ENCODE measurements at places on chromosomes 12 and 14.

DNA sequence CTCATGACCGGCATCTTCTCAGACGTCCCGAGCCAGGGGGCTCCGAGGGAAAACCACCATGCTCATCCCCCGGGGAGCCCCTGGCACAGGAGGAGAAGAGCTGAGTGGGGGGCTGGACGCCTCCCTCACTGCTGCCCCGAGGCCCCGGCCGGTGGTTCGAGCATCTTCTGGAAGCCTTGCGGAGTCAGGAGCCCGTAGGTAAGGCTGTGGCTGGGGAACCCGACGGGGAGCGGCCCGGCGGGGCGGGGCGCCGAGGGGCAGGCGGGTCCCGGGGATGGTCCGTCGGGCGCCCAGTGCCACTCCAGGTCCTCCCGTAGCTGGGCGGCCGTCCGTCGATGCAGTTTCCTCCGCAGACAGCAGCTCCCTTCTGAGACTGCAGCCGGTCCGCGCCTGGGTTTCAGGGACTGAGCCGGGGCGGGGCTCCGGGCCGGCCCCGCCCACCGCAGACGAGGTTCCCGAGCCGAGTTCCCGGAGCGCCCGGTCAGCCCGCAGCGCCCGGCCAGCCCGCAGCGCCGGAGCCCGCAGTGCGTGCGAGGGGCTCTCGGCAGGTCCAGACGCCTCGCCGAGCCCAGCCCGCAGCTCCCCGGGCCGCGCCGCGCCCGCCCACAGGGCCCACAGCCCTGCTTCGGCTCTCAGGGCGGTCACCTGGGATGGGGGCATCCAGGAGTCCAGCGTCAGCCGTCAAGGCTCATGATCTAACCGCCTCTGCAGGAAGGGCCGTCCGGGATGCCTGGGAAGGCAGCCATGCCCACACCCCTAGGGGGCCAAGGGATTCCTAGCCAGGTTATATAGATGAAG lies at the start of gene PGF:
TSS of gene PGF (minus strand) at position 369 of the 798 bp plus-strand sequence. CDS start at position 14, 355 bp downstream.
- peak; percentile 33 for DNase-seq

DNA sequence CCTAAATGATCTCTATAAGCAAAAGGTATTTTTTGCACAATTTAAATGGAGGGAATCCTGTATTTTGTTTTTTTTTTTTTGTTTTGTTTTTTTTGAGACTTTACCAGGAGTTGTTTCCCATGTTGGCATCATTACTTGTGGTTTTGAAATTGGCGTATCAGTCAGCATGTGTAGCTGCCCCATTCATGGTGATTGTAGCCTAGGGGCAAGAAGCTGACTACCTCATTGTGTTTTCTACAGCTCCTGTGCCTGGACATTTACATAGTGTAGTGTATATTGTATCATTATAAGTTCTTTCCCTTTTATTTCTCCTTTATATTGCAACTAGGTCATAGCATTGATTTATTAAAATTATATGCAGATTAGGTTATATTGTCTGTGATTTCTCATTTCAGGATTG lies 24.5 kb downstream of the SAMD4A start:
- DNase-seq: no peak

GRCh38 chr14:87049950-87050349 lies 943.0 kb downstream of the GALC start:
- DNase-seq: no peak

GRCh38 chr12:130838284-130838950 lies 633 bp downstream of the STX2 start:
- DNase-seq: peak; percentile 16

- DNase-seq: peak; percentile 91
Measured at GRCh38 chr12:69359531-69360347, at the start of gene YEATS4. TSS of gene YEATS4 (plus strand) at chr12:69359743. CDS start at chr12:69359973, 230 bp downstream.

GRCh38 chr14:92930737-92931602 lies 8.0 kb downstream of the CHGA start:
- DNase-seq: no peak

DNA sequence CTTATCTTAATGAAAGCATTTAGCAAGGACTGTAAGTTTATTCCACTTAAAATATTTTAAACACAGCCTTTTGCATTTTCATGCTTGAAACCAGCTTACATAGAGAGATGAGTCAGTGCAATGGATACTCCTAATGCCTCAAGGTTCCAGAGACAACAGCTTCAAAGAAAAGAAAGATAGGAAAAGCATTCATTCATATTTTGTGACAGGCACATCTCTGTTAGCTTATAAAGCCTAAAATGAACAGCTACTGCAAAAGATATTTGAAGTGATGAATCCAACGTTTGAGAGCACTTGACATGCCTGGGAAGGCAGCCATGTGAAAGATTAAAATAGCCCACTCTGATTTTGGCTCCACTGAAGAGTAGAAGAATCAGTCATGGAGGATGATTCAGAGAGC lies 814.5 kb downstream of the RPS29 start:
- no peak for DNase-seq

DNA sequence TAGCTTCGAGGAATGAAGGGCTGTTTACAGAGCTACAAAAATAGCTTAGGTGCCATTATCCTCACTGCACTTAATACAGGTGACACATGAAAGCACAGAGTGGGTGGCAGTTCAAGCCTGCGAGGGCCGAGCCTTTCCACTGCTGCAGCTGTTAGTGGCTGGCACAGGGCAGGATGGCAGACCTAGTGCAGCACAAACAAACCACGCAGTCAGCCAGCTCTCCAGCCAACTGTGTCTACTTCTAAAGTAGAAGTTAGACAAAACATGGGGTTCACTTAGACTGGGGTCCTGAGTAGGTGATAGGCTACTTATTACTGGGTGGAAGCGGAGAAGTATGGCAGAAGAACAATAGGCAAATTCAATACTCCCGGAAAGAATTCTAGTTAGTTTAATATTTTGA lies 95.4 kb downstream of the DUSP16 start:
- no peak for DNase-seq

DNA sequence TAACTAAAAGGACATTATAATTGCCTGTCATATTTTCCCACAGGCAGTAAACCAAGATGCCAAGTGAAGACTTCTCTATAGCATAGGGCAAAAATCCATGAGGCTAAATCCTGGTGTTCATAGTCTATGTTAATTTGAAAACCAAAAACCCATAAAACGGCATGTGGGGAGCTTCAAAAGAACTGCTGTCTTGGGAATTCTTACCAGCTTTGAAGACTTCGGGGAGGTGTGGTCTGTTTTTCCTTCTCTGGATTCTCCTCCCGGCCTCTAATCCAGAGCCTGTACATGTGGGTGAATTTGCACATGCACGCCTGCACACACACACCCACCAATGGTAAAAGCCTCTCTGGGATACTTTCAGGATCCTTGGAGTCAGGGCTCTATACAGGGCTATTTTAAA lies 61.9 kb upstream of the IFNG-AS1 start:
- DNase-seq: no peak

GRCh38 chr12:50505675-50506530 lies 1.1 kb downstream of the DIP2B start:
- DNase-seq: no peak

DNA sequence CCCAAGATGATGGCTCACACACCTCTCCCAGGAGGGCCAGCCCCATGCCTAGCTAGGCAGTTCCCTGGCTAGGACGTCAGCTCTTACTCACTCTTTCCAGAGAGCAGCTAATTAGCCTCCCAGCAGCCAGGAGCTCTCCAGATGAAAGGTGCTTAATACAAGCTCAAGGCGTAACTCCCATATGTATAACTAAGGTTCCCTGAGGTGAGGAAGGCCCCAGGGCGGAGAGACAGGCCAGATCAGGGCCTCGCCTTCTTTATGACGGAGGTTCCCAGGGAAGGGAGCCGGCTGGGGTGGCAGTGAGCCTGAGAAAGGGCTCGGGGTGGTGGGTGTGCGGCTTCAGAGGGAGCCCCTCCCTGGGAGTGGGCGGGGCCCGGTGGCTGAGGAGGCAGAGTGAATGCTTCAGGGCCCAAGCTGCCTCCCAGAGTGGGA lies 26.4 kb upstream of the ZFP36L1 start:
- peak; percentile 51 for DNase-seq

DNA sequence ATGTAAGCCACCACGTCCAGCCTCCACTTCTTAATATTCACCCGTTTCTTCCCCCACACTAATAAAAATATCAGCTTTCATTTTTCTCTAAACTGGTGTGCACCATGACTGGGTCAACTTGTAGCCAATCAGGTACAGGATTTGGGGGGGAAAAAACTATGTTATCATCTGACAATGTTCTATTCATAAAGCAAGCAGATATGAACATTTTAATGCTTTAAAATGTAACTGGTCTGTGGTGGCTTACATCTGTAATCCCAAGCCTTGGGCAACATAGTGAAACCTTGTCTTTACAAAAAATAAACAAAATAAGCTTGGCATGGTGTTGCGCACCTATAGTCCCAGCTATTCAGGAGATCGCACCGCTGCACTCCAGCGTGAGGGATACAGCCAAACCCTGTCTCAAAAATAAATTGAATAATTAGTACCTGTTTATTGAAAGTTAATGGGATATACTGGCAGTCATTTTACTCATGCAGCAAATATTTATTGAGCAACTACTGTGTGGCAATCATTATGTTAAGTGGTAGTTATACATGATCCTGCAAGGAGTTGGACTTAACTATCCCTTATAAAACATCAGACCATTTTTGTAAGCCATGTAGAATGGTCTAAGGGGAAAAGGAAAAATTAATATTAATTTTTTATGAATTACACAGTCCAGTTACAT lies 15.3 kb upstream of the ITPR2 start:
- no peak for DNase-seq

DNA sequence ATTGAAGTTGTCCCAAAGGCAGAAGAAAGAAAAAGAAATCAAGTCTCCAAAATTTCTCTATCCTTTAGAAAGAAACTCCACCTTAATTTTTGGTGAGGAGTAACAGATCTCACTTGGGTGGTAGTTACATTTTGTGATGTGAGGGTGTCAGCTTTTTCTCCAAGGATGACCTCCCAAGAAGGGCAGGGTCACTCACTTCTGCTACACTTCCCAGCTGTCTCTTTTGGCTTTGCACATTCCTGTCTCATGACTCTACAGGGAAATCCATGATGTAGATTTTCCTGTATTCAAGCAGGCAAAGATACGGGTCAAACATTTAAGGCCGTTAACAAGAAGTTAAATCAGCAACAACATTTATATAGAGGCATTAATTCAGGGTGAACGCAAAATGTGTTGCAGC lies 1016.4 kb downstream of the NRXN3 start:
- DNase-seq: no peak

- no peak for DNase-seq
Measured at GRCh38 chr14:54695196-54695595, 128.3 kb downstream of the SAMD4A start.

DNA sequence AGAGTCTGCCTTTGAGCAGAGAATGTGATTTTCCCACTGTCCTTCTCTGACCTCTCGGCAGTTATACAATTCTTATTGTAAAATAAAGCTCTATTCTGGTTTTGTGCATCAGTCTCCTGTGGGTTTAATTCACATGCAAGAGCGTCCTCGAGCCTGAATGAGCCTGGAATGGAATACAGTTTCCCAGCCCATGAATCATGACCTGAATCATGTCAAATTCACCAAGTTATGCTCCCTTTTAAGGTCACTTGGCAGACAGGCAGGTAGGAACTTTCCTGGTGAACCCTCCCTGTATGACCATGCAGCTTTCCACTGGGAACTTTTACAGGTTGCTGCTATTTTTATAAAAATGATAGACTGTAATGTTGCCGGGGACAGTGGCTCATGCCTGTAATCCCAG lies 41.7 kb downstream of the BICD1 start:
- DNase-seq: no peak

DNA sequence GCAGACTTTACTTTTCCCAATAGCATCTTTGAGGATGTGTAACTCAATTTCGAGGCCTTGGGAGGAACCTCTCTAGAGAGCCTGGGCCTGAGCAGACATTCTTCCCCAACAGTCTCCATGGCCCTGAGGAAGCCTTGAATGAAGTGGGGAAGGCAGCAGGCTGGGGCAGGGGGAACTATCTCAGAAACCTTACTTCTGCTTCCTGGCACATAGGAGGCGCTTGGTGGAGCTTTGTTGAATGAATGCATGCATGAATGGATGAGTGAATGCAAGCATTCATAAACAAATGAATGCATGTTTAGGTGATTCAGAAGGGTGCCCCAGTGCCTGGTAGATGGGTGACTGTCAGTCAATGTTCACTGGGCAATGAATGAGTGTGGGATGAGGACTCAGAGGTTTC lies 58.3 kb downstream of the GALNT16 start:
- DNase-seq: no peak

GRCh38 chr14:43671716-43672485 lies 835.2 kb downstream of the FSCB start:
- no peak for DNase-seq

DNA sequence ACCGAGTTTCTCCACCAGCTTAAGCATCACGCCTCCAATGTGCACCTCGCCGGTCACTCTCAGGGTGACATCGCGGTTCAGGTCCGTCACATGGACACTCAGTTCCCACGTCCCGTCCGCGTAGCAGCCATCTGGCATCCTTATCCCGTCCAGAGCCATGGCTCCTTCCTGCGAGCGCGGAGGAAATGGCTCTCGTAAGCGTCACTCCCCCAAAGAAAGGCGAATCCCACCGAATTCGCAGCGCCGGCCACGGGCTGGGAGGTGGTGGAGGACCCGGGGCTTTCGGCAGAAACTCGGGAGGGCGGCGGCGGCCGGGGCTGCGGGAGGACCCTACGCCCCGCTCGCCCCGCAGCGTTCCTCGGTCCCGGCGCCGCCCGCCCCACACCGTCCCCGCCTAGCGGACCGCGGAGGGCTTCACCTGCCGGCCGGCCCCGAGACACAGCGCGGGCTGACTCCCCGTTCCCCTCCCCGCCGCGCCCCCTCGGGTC lies 396 bp downstream of the FERMT2 start:
- no peak for DNase-seq

- DNase-seq: no peak
Measured at GRCh38 chr12:124542021-124542949, 25.1 kb downstream of the NCOR2 start.

DNA sequence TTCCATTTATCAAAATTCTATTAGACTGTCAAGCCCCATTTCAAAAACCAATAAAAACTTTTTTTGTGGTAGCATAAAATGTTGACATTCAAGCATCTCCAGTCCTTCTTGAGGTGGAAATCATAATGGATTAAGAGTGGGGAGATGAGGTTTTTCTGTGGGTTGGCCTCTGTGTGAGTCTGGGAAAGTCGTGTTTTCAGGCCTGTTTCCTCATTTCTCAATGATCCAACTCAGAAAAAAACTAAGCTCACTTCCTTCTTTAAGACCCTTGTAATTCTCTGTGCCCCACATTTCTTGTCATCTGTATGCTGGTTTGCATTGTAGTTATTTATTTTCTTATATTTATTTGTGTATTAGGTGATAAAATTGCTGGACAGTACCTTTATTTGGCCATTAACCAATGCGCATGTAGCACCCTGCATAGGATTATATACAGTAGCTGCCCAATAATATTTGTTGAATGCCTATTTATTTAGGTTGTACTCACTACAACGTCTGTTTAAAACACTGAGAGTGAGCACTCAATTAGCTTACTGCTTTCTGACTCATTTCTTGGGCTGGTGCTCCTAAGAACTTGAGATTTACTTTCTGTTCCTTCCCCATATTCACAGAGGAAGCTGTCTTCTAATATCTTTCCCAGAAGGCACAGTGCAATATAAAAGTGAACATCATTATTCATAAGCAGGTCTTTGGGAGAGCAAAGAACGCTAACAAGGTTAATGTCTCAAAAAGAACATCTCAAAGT lies 121.9 kb downstream of the DNAI7 start:
- DNase-seq: no peak

Data from T-helper 2 cell treated with Interferon-gamma antibody and Interleukin-4, amounts not matched to agents 5 μg/mL and 100 μg/mL, for 36 hours (primary cell).